ENCODE measurements at places on chromosomes 11 and 22.

- DNase-seq, result peak; percentile 81
Measured at GRCh38 chr11:130121445-130121978, 38.1 kb upstream of the ST14 start.

DNA sequence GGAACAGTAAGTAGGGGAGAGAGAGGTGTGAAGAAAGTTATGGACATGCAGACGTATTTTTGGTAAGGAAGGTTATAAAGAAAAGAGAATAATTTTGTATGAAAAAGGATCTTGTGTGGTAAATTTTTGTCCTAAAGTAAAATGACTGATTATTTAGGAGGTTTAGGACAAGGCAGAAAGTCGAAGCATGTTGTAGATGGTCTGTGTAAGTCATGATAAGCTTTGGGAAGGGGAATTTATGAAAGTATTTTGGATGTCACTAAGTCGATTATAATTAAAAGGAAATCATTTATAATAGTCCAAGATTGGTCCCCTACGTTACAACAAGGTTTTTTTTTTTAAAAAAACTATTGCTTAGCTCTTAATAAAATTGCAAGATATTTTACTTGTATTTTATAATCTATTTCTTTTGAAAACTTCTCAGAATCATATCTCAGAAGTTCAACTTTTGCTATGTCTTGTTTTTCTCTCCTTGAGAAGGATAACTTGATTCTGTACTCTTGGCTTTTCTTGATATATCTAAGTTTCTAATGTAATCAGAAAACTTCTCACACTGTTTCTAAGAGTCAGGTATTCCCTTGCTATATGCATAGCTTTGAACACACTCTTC, 10.9 kb upstream of the CABP2 start:
- no peak for DNase-seq

DNA sequence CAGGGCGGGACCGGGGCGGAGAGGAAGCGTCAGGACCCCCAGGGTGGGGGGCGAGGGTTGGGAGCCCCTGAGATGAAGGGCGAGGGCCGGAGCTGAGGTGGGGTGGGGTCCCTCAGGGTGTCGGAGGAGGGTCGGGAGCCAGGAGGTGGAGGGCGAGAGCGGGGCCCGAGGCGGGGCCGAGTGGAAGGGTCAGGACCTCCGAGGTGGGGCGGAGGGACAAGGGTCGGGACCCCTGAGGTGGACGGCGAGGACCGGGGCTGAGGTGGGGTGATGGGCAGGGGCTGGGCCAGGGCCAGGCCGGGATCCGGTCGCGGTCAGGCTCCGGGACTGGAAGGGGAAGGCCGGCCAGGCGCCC, 409 bp downstream of the SMC1B start:
- DNase-seq, result no peak

DNA sequence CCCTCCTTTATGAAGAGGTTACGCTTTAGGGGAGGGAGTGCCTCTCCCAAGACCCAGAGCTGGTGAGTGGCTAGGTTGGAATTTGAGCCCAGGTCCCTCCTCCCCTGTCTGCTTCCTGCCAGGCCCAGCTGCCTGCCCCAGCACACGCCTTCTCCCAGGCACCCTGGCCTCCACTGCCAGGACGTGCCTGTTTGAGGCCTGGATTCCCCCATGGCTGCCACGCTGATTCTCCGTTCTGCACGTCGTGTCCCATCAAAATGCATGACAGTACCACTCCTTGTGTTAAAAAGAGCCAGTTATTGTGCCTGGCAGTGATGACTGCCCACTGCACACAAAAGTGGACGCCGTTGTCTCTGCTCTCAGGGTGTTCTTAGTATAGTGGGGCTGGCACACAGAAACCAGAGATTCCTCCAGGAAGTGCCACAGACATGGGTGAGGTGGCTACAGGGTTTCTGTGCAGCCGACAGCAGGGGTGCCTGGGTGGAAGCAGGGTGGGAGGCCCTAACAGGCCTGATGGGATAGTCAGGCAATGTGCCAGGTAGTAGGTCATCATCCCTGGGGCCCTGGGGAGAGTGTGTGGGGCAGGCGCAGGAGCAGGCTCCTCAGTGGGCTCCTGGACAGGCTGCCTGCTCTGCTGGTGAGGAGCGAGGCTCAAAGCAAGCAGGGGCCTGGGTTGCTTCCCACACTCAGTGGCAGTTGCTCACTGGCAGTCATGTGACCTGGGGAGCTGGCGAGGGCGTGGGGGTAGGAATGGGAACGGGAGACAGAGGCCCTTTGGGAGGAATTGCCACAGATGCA, 24.2 kb downstream of the MED15 start:
- peak; percentile 87 for DNase-seq

DNA sequence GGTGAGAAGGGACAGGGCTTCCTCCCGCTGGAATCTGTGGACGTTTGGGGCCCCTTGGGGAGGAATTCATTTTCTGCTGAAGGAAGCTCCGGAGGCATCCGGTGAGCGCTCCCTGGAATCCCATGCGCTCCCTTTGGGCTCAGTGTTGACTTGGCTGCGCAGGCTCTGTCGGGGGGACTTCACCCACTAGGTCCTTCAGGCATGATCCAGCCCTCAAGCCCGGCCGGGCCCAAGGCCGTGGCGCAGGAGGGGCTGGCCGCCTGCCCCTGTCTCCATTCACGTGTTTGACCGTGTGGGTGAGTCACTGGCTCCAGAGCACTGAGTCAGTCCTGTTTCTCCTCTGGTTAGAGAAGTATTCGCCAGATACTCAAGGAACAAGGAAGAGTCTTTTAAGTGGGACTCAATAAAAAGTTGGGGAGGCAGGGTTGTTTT, 1.4 kb downstream of the CTTN start:
- peak; percentile 97 for DNase-seq

- no peak for DNase-seq
Measured at GRCh38 chr22:45051946-45052345, 42.1 kb upstream of the PHF21B start.

- no peak for DNase-seq
Measured at GRCh38 chr11:9619004-9619403, 44.9 kb upstream of the SWAP70 start.

DNA sequence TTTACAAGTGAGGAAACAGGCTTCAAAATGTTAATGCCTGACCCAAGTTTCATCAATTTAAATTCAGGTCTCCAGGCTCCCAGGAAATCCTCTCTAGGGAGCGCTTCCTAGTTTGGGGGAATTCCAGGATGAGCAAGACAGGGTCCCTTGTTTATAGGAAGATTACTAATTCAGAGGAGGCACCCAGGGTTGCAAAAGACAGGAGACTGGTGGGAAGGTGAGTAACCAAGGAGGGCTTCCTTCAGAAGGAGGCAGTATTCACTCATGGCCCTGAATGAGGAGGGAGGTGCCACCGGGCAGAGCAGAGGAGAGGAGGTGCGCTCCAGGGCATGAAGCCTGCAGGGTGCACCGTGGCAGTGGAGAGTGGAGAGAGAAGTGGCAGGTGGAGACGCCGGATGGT, 1.6 kb downstream of the TMEM132A start:
- DNase-seq, result peak; percentile 59

DNA sequence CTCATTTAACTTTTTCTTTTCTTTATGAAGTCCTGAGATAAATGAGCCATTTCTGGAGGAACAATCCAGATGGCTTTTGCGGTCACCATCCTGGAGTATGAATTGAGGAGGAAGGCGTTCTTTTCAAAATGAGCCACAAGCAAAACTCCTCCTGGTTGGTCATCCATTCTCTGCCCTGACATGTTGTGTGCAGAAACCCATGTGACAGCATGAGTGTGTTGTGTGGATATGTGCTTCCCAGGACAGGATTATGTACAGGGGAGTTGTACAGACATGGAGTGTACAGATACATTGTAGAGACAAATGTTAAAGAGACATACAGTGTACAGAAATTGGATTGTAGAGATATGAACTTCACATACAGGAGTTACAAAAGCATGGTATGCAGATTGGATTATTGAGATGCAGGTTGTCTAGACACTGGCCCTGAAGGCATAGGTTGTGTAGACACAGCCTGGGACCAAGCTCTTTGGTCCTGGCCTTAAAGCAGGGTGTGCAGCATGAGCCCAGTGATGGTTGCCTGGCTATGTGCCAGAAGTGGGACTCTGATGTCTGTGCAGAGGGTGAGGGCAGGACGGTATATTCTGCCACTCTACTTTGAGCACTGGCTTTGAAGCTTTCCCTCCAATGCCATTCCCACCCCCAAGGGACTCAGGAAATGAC, 178.5 kb upstream of the ZBED5 start:
- DNase-seq, result no peak

DNA sequence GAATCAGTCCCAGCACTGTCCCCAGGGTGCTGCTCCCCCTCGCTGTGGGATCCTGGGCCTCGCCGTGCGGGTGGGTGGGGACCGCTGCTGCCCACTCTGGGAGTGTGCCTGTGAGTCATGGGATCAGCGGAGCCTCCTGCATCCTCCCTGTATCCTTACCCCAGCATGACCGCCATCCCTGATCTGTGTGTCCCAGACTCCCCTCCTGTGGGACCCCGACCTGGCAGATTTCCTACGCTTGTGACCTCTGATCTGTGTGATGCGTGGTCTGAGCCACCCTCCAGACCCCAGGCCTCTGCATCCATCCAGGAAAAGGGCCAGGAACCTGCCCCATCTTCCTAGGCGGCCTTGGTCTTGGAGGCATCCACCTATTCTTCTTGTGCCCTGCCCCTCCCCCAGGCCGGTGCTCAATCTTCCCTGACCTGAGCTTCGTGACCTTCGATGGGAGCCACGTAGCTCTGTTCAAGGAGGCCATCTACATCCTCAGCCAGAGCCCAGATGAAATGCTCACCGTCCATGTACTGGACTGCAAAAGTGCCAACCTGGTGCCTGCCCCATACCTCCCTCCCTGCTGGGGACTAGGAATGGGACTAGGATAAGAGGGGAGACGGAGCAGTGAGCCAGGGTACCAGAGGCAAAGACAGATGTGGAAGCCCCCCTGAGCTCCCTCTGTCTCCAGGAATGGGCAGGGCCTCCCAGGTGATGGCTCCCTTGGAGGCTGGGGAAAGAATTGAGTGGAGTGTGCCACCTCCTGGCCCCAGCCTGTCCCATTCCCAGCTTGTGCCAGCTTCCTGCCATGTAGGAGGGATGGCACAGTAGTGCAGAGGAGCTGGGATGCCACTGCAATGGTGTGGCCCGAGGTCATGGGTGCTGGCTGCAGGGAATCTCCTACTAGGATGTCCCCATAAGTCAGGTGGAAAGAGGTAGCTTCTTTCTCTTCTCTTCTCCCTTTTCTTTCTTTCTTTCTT, 65.4 kb downstream of the OTOG start:
- DNase-seq, result no peak

DNA sequence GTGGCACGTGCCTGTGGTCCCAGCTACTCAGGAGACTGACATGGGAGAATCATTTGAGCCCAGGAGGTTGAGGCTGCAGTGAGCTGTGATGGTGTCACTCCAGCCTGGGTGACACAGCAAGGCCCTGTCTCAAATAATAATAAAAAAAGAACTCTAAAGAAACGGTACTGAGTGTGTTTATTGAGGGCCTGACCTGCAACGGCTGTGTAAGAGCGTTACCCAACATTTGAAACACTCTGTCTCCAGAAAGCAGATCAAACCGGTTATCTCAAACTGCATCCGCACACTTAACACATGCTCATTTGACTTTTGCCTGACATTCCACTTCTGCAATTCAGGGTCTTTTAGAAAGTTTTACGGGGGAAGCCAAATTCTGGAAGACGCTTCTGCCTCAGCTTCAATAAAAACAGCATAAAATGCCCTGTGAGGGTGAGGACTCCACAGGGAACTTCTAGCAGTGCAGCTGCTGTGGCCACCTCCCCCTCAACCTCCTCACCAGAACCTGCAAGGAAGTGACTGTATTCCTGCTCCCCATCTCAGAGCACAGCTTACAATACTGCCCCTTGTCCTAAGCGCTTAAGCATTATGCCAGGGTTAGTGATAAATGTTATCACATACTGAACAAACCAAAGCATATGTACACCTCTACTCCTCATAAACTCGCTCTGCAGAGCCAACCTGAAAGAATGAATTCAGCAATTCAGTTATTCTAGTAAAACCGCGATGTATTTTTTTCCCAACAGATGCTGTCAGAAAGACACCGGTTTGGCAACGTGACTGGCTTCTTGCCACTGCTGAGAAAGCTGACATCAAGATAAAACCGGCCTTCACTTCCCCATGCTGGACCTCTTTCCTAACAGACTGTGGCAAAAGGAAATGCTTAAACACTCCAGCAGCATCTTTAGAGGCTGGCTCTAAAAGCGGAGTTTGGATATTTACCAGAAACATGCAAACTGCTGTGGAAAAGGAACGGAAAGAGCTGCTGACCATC, 52.2 kb downstream of the PRDM10 start:
- no peak for DNase-seq

GRCh38 chr11:35005141-35005780, 88.8 kb downstream of the PDHX start:
- no peak for DNase-seq

DNA sequence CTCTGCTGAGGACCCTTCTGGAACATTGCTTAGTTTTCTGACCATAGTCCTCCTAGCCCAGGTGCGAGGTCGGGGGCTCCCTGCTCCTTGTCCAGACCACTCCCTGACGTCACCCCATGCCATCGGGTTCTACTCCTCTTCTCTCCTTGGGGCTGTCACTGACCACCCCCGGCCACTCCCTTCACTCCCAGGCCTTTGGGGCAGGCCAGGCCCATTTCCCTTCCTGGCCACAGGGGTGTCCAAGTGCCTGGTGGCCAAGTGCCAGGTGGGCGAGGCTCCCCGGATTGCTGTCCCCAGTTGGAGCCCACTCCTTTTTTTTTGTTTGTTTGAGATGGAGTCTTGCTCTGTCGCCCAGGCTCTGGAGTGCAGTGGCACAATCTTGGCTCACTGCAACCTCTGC, 19.5 kb downstream of the MRGPRD start:
- DNase-seq, result no peak

- DNase-seq, result no peak
Measured at GRCh38 chr11:46160100-46160499, 38.8 kb upstream of the PHF21A start.

DNA sequence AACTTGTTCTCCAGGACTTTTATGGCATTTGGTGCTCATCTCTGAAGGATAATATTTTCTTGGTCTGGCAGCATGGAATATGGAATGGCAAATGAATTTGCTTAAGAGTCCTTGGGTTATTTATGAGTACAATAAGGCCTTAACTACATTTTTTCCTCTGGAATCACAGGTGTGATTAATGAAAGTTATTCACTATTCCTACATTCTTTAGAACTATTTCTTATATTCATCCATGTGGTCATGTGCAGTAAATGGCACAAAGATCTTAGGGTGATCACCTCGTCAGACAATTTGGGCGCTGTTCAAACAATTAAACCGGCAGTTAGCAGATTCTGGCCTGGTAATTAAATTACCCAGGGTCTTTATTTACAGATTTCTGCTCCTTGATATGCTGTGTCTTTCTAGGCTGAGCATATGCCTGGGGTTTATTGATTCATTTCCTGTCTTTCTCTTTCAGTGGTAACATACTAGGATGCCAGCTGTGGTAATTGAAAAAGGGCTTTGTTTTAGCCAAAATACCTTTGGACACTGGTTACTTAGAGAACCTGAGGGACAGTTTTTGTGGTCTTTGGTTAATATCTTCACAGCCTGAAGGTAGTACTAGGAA, 31.6 kb downstream of the SIK2 start:
- DNase-seq, result no peak

- no peak for DNase-seq
Measured at GRCh38 chr11:123303924-123304323, 108.9 kb upstream of the CLMP start.

GRCh38 chr11:14119357-14119756, 156.8 kb downstream of the SPON1 start:
- no peak for DNase-seq

GRCh38 chr11:72174302-72175070, 17.5 kb upstream of the FOLR1 start:
- no peak for DNase-seq

GRCh38 chr11:95157824-95158223, 68.2 kb downstream of the ENDOD1 start:
- no peak for DNase-seq
